ENCODE measurements at places on chromosomes 5 and 9.

- no peak for DNase-seq
These were observed 18.6 kb downstream of the CTNNAL1 start for GRCh38 chr9:108994695-108995094.

DNA sequence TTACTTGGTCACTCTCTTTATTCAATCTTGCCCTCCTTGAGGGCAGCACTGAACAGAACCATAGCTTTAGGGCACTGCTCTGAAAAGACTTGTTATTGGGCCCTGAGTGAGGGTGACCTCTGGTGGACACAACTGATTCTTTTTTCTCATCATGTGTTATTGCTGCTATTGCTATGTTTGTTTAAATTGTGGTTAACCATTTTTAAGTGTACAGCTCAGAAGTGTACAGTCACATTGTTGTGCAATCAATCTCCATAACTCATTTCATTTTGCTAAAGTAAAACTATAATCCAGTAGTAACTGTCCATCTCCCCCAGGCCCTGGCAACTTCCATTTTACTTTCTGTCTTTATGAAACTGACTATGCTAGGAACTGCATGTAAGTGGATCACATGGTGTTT lies 351.1 kb upstream of the RIOK2 start:
- peak; percentile 53 for DNase-seq

DNA sequence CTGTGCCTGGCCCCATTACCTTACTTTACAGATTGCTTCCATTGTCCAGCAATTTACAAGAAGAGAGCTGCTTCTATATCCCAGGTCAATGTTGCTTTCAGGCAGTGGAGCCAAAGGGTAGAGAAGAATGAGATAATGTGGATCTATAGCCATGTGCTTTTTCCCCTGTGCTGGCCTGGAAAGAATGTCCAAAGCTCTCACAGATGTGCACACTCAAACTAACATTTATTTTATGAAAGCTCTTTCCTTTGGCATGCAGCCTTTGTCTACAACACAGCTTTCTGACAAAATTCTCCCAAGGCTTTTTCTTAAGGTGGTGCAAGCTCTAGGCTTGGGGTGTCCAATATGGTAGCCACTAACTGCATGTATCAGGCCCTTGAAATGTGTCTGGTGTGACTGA lies 217.3 kb downstream of the LRRC70 start:
- DNase-seq: no peak

- no peak for DNase-seq
These were observed 322.4 kb downstream of the SLIT3 start for GRCh38 chr5:168978500-168978899.

DNA sequence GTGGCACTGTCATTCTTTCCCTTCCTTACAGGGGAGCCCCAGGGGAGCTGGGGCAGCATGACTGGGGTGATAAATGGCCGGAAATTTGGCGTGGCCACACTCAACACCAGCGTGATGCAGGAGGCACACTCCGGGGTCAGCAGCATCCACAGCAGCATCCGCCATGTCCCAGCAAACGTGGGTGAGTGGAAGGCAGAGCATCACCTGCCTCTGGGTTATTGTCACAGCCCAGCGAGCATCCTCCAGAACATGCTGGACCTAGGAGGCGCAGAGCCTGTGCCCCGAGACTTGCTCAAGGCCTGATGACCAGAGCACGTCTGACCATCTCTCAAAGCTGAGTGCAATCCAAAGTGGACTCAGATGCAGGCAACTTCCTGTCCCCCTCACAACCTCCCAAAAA lies 22.2 kb upstream of the ASS1 start:
- DNase-seq: no peak

DNA sequence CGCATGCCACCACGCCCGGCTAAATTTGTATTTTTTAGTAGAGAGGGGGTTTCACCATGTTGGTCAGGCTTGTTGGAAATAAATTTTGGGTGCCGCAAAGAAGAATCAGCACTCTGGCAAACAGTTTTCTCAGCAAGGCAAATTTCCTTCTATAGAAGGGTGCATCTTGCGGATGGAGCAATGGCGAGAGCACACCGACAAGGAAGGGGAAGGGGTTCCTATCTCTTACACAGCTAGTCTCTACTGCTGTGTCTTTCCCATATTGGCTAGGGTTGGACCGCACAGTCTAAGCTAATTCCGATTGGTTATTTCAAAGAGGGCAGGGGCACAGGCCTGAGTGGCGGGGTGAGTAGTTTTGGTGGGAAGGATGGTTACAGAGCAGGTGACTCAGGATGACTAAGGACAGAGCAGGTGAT lies 707 bp downstream of the GTF3C5 start:
- peak; percentile 25 for DNase-seq

Measured in neural progenitor cell (in vitro differentiated cells).